ENCODE measurements at places on chromosomes 2 and 18. TPM values are rescaled to one million over a fixed set of nuclear protein-coding genes. Genes with fewer than 3 reads are reported as not detected.

- no peak for DNase-seq
Observed at GRCh38 chr2:109401370-109401769, 212.4 kb downstream of the SEPTIN10 start.

DNA sequence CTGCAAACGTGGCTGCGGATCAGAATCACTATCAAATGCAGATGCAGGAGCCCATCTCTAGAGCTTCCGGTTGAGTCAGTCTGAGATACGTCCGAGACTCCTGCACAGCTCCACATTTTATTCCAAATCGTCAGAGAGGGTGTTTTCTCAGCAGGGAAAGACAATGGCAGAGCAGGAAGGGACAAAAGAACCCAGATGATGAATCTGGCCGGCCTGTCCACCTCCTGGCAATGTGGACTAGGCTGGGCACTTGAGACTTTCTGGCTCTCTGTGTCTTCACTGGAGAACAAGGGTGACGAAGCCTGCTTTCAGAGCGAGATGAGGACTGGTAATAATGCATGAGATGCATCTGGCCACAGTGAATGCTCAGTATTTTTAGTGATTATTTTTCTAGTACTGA, 255.9 kb upstream of the MYT1L start:
- no peak for DNase-seq

DNA sequence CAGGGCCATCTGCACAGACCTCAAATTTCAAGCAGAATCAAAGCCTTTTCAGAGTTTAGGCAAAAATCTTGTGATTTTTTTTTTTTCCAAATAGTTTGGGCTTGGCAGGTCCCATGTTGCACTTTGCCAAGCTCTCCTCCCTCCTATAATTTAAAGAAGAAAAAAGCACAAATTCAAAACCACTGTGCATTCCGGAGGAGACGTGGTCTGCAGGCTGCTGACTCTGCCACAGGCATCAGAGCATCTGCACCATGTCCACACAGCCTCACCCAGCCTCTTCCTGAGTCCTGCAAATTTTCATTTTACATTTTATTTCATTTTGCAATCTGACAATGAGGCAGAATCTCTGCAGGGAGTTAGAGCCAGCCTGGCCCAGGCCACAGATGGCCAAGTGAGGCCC, 15.7 kb upstream of the GPC1 start:
- DNase-seq, result no peak

GRCh38 chr2:230525682-230526081, 109.7 kb downstream of the SP100 start:
- no peak for DNase-seq

- DNase-seq, result no peak
Observed at GRCh38 chr18:9068346-9068745, 34.2 kb upstream of the NDUFV2 start.

- no peak for DNase-seq
Observed at GRCh38 chr2:216950547-216950946, 90.7 kb upstream of the TNP1 start.

GRCh38 chr18:79918615-79919011, 32.8 kb downstream of the SLC66A2 start:
- no peak for DNase-seq

DNA sequence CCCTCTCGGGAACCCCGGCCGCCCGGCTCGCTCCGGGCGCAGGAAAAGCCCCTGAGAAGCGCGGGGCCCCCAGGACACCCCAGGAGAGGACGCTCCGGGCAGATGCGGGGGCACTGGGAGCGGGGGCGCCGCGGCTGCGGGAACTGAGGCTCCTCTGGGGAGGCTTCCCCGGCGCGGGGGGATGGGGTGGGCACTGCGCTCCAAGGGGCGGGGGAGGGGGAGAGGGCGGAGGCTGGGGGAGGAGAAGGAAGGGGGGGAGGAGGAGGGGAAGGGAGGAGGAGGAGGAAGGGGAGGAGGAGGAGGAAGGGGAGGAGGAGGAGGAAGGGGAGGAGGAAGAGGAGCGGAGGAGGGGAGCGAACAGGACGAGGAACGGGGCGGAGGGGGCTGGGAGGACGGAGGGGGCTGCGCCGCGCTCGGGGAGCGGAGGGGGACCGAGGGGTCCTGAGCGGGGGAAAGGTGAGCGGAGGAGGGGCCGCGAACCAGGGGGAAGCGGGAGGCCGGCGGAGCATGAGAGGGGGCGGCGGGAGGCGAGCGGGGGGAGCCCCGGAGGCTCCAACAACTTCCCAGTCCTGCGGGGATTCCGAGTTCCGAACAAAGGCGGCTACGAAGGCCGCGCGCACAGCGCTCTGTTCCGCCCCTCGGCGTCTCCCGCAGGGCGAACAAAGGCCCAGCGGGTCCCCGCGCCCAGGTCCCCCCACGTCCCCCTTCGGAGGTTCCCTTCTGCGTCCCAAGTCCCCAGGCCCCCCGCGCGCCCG, 742 bp downstream of the PXDN start:
- DNase-seq, result peak; percentile 47

- DNase-seq, result no peak
Observed at GRCh38 chr2:185187421-185187820, 551.2 kb upstream of the FSIP2 start.

Gene SANBR
- 16.8 TPM for total RNA-seq

DNA sequence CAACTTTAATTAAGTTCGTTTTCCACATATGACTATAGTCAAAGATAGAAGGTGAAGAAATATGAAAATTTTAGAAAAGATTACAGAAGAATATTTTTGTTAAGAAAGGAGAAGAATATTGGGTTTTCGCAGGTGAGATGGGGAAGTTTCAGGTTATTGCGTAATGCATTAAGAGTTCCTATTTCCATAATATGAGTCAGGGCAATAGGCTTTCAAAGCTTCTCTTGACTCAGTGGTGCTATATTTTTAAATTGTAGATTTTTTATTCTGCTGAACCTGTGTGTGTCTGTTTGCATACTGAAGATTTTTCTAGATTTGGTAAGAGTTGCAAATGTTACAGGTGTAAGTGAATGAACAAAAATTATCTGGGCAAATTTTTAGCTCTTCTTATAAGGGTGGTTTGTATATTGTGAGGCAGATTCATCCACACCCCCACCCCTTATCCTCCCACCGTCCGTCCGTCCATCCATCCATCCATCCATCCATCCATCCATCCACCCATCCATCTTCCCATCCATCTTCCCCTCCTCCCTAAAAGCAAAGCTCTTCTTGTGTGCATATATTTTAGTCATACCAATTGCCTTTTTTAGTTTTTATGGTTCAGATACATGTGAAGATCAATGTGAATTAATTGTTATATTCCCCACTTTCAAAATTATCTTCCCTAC, 69.6 kb downstream of the MYO1B start:
- DNase-seq, result no peak

DNA sequence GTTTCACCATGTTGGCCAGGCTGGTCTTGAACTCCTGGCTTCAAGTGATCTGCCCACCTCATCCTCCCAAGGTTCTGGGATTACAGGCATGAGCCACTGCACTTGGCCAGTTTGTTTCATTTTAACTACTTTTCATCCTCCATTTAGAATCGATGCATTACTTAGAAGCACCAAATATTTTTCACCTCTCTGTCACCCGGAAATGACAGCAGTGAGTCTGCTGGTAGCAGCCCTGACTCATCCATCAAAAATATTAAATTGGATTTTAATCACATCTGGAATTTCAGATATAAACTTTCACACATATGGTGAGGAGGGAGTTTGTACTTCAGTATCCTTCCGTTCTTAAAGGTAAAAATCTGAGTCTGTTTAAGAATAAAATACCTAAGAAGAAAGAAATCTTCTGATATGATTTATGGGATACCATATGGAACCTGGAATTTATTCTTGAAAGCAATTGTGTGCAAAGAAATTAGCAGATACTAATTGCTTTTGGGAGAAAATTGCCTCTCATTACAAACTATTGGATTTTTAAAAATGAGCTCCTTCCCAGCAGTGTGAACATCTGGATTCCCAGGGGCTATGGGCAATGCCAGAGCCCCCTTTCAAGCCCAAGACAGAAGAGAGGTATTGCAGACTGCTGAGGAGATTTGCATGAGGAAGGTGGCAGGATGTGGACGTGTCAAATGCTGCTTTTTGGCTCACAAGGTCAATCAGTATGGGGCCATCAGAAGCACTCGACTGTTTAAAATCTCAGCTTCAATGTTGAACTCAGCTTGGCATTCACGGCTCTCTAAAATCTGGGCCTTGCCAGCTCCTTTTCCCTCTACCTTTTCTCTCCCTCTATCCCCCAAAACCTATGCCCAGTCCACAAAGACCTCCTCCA, 279.5 kb upstream of the SIX2 start:
- DNase-seq, result peak; percentile 59

GRCh38 chr2:191385416-191386160, 140.4 kb downstream of the MYO1B start:
- peak; percentile 34 for DNase-seq

GRCh38 chr2:217930761-217931563, 71.8 kb downstream of the TNS1 start:
- DNase-seq, result no peak

- DNase-seq, result no peak
Observed at GRCh38 chr2:70923378-70924015, 12.2 kb upstream of the ATP6V1B1 start.

Gene BOLL
- total RNA-seq, result not detected

DNA sequence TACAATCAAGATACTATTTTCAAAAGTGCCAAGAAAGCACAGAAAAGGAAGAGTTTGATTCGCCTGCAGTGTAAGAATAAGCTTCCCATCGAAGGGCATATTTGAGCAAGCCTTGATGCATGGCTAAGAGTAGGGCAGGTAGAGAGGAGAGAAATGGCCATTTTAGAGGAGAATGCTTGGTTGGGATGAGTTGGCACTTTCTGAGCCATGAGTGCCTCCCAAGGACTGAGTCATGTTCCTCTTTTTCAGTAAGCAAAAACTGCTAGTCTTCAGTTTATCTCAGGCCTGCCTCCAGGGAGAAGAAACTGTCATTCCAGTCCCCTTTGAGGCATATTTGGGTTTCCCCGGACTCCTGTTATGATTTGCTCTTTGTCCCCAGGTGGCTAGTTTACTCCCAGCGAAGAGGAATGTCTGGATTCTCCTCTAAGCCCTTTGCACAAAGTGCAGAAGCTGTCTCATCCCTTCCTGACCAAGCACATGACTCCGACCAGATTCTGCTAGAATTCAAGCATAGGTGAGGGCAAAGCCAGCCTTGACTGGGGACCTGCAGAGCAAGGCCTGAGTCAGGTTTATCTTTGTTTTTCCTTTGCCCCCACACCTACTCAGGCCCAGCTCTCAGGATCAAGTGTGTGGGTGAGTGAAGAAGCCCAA, 115.2 kb downstream of the TTC32 start:
- DNase-seq, result peak; percentile 63

GRCh38 chr2:1623906-1624445, 120.3 kb downstream of the PXDN start:
- no peak for DNase-seq

- no peak for DNase-seq
Observed at GRCh38 chr18:615773-616172, 19.0 kb downstream of the CLUL1 start.

DNA sequence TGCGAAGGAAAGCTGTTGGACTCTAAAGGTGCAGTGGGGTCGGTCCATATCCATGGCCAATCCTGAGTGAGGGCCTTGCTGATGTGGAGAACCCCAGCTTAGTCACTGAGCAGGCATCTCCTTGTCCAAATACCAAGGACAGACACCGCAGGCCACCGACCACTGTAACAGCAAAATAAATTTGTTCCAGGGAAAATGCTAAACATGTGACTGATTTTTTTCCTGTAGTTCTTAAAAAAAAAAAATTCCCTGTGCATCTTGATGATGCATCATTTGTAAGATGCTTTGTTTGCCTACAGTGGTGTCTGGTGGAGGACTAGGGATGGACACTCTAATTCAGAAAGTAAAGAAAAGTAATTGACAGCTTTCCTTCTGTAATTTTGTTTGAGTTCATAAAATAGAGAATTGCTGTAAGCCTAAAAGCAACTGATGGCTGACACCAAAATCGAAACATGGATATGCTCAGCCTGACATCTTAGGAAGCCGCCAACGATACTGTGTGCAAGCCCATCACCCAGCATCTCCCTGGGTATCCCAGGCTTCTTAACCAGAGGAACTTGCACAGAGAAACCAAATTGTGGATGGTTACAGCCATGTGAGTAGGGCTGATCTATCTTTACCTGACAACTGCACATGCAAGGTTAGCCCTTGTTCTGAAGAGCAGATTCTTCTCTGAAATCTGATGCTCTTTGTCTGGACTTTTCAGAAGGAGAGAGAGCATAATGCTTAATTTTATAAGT, 188.6 kb downstream of the ARL4C start:
- peak; percentile 60 for DNase-seq

Gene XIRP2
- 0.06 TPM for total RNA-seq

- DNase-seq, result no peak
Observed at GRCh38 chr2:27965841-27966240, 75.3 kb downstream of the BABAM2 start.

DNA sequence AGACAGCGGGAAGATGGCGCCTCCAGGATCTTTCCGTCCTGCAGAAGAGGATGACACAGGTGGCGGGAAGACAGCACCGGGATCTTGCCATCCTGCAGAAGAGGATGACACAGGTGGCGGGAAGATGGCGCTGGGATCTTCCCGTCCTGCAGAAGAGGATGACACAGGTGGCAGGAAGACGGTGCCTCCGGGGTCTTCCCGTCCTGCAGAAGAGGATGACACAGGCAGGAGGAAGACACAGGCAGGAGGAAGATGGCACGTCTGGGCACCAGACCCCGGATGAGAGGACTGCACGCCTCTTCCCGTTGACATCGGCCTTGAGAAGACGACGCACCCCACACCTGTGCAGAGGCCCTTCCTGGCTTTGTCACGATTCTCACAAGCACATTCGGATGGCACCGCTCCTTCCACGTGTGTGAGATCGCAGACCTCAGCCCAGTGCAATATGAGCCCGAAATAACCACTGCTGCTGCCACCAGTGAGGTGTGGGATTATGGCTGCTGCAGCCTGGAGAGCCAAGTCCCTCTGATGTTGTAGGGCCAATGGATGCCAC, 79.4 kb upstream of the SNTG2 start:
- no peak for DNase-seq

Gene CHRND
- total RNA-seq, result 7.1 TPM

- DNase-seq, result no peak
Observed at GRCh38 chr2:142865924-142866323, 11.5 kb upstream of the KYNU start.

DNA sequence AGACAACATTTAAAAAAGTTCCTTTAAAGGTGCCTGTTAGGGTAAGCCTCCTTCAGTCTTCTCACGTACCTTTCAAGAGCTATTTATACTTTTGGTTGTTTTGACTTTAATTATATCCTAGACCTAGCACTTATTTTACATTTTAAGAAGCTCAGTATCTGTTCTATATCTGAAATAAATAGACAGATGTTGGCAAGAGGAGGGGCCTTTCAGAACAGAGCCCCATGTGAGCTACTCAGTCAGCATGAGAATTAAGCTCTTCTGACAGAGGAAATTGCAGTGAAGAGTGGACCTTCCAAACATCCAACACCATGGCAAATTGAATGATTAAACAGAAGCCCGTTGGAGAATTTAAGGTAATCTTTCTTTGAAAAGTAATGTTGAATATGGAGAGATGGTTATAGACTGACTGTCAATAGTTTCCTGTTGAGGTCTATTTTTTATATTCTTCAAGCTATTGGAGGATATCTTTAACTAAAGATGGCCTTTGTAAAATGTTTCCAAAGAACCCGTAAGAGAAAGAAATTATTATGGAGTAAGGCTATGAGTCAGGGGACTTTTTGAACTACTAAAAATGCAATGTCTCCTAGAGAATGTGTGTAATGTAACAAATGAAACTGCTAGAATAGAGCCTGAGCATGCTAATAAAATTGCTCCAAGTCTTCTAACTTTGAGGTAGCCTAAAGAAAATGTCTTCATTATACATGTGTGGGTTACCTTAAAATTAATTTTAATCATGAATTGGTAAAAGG, 17.3 kb downstream of the NYAP2 start:
- DNase-seq, result no peak

Gene PIEZO2
- total RNA-seq, result 3.3 TPM

All from LHCN-M2 (cell line).